NCI-H1105 treated with DMSO at 0.1 percent for 48 hours (cell line): ENCODE measurements at places on chromosomes 6 and 20.
A peak's percentile ranks its signal among the peaks of the same experiment; 100 is the strongest.

DNA sequence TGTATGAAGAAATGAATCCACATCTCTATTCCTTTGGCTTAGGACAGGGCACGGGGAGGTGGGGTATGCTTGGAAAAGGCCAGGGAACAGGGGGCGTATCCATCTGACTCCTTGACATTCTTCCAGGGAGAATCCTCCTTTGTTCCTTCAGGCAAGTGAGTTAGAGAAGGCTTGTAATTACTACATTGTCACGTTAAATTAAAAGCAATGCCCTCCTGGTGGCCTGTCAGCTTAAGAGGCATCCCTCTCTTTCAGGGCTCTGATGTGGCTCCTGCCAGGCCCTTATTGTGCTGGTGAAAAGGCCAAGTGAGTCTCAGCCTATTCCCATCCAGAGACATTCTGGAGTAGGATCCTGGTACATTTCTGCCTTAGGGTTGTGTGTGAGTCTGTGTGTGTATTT, 128.3 kb downstream of the FOXA2 start:
- DNase-seq, result no peak

- DNase-seq, result no peak
These were observed 47.6 kb upstream of the RBM24 start for GRCh38 chr6:17233531-17233930.

DNA sequence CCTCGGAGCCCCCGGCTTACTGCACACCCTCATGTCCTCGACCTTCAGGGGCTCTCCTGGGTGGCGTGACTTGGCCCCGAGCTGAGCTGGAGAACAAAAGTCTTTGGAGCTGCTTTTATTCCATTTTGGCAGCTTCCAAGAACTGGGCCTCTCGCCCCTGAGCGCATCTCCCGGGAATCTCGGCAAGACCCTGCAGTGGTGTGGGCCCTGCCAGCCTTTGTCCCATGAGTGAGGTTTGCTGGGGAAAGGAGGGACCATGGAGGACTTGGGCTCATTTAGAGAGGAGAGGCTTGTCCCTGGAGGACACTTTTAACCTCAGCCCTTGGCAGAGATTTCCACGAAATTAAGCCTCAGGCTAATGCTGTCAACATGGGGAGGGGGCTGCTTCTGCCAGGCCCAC, 62.3 kb upstream of the SLCO4A1 start:
- DNase-seq, result no peak

GRCh38 chr6:153958860-153959259, 80.2 kb upstream of the OPRM1 start:
- DNase-seq, result no peak

- no peak for DNase-seq
These were observed 43.0 kb downstream of the MYB start for GRCh38 chr6:135224037-135224647.

- peak; percentile 73 for DNase-seq
These were observed 250.4 kb downstream of the FOXA2 start for GRCh38 chr20:22333885-22334545.

- peak; percentile 95 for DNase-seq
These were observed 38.7 kb downstream of the TRAF3IP2 start for GRCh38 chr6:111566873-111567517.
